Stimulated activated CD8-positive, alpha-beta memory T cell treated with anti-CD3 and anti-CD28 coated beads, Interleukin-7, amount 100 ng/mL, for 1 hour (primary cell): ENCODE measurements at places on chromosomes 2 and 18.
A peak's percentile ranks its signal among the peaks of the same experiment; 100 is the strongest.

DNA sequence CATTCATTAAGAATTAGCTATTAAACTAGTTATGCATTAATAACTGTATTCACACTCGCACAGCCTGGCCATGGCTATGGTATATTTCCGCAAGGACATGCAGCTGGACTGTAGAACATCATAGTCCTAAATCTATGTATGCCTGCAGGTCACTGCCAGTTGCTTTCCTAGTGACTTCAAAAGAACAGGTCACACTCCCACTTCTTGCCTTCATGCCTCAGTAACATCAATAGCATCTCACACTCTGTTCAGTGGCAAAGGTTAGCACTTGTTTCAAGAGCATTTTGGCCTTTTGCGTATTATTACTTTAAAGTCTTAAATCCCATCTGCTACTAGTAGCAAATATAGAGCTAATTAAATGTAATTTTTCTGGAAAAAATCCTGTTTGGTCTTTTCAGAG, 131.4 kb upstream of the DCC start:
- no peak for DNase-seq

GRCh38 chr2:34724107-34724506, 1125.0 kb upstream of the FAM98A start:
- DNase-seq, result no peak

- DNase-seq, result no peak
Measured at GRCh38 chr18:4353853-4354418, 101.2 kb downstream of the DLGAP1 start.

DNA sequence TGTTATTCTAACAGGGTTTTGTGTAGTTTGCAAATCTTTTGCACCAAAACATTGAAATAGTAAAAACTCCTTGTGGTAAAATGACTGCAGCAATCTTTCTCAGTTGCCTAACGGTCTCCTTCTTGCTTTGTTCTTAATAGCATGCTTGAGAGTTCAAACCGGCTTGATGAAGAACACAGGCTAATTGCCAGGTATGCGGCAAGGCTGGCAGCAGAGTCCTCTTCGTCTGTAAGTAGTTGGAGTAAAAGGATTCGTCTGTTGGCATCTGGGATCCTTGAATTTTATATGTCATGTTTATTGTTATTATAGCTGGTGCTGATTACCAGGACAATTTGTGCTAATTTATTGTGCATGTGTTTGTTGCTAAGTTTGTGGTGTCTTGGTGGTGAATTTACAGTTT, 138.1 kb downstream of the DTNA start:
- DNase-seq, result no peak

- peak; percentile 34 for DNase-seq
Measured at GRCh38 chr2:233867993-233868532, at the start of gene MSL3B. TSS of gene MSL3B (minus strand) at chr2:233868386.

GRCh38 chr2:69563021-69563420, 80.5 kb downstream of the AAK1 start:
- DNase-seq, result no peak

GRCh38 chr2:238042849-238043584, 17.8 kb upstream of the SCLY start:
- no peak for DNase-seq

DNA sequence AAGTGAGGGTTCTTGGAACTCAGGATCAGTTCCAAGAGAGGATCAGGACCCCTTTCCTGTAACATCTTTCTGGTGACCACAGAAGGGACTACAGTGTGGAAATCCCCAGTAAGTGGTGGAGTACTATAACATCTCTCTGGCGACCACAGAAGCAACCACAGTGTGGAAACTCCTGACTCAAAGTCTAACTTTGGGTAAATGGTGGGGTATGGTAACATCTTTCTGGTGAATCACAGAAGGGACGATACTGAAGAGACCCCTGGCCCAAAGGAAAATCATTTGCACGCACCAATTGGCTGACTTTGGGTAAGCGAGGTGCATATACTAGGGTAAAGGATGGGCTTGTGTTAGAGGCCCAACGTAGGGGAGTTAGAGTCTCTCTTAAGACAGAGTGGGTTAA, 56.3 kb upstream of the GULP1 start:
- DNase-seq, result no peak

DNA sequence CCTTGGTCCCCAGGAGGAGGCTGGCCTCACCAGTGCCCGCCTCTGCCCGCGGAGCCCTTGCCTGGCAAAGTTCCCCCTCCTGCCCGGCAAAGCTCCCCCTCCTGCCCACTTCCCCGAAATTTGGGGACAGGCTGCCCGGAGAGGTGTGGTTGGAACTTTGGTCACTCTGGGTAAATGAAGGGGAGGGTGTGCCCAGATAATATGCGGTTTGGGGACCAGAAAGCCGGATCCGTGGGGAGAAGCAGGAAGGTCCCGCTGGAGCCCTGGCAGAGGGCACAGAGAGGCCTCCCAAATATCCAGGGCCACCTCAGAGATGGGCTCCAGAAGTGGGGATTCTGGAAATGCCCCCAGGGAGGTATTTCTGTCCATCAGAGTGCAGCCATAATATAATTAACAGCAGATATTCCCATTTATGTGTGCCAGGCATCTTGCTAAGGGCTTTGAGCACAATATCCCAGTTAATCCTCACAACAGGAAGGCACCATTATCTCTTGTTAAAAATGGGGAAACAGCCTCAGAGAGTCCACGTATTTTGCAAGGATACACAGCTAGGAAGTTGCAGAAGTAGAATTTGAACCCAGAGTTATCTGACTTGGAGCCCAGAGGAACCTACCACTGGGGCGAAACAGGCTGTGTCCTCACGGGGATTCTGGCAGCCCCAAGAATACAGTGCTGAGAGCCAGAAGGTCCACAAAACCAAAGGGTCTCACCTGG, 914 bp downstream of the STEAP3 start:
- no peak for DNase-seq

- no peak for DNase-seq
Measured at GRCh38 chr2:222292149-222293134, 6.4 kb downstream of the PAX3 start.

DNA sequence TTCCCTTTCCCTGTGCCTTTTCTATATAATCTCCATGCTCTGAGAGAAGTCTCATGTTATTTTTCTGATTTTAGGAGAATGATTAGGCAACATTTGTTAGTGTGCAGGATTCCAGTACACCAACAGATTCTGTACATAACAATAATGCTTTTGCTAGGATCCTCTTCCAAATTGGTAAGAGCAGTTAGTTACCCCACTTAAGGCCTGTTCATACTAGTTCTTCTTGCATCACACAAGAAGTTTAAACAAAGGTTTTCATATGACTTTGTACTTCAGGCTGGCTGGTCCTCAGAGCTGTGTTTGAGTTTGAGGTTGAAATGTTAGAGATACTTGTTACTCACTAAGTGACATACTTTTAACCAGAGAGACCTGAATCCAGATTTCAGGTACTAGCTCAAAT, 686.9 kb upstream of the NRXN1 start:
- DNase-seq, result no peak

GRCh38 chr2:79876430-79876829, 363.6 kb downstream of the CTNNA2 start:
- DNase-seq, result no peak

DNA sequence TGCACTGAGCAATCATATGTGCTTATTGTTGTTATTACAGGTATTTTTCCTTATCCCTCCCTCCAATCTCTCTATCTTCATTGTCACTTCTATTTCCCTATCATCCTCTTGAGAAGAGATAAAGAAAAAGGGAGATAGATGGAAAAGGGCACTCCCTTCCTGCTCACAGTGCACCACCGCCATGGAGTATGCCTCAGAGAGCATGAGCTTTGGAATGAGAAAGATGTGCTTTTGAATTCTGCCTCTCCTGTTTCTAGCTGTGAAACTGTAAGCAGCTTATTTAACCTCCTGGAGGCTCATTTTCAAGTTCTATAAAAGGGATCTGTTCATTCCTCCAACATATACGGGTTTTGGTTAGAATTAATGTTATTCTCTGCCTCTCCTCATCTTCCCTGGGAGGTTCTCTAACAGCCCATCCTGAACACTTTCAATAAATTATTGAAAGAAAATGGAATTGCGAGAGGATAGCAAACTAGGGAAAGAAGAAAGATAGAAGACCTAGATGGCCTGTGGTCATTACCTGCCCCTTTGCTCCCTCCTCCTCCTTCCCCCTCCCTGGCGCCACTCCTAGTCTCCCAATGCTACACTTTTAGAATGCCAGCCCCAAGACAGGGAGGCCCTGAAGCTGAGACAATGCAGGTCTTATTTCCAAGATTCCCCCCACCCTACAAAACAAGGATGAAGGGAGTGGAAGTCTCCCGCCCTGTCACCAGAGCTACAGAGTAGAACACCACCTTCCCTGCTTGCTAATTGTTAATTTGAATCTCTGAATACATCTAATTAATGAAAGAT, 37.8 kb downstream of the FIGN start:
- DNase-seq, result no peak

DNA sequence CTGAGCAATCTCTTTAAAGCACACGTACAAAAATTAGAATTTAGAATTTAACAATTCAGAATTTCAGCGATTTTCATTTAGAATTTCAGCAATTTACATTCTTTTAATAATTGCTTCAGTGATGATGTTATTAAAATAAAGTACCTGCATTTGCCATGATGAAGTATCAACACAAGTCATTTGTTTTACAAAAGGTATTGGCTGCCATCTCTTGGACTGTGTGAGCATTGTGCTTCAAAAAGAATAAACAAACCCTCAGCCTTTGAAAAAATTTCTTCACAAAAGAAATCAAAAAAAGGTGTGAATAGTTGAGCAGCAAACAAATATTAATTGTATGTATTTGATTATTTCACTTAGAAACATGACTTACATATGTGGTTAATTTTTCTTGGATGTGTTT, 27.1 kb upstream of the ZC3H15 start:
- DNase-seq, result no peak

DNA sequence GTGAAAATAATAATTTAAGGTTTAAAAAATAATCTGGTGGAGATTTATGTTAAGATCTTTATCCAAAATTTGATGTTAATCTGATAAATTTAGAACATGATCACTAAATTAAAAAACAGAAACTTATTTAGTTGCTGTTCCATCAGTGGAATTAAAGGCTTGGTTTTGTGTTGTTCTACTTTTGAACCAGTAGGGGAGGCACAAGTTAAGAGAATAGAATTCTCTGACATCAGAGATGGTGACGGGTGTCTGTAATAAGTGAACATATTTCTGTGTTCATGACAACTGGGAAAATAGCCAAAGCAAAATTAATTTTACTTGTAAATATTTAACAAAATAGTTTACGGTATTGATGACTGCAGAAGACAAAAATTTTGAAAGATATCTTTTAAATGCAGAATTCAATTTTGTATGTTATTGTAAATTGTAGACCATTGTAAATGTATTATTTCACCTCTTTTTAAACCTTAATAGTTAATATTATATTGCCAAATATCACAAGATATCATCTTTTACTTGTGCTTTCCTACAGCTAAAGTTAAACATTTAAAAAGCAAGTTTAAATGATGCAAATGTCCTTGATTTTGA, 106.0 kb downstream of the UBR3 start:
- DNase-seq, result no peak

DNA sequence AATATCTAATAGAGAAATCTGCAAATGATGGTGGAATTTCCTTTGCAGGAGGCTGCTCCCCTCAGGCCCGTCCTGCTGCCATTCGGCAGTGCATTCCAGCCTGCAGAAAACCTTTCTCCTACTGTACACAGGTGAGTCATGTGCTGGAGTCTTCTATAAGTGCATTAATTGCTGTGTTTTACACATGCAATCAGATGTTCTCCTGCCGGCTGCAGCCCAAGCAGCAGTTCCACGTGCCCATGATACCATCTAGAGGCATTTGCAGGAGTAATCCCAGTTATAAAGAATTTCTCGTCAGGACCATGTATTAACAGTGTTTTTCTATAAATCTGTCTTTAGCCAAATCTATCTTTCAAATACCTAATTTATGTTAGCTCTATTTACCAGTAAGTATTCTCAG, 304.7 kb upstream of the HNMT start:
- DNase-seq, result no peak

DNA sequence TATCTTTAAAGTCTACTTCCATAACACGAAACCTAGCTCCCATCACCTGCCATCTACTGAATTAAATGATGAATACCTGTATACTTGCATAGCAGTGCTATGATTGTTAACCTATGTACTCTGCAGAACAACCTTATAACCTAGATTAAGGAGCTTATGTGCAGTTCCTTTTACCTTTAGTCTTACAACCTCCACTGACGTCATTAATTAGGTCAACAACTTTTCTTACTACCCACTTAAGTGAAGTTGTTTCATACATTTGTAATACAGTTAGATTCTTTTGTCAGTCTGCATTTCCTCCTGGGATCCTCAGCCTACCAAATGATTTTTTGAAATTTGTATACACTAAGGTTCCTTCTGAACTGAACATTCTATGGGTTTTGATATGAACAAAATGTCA, 1082.3 kb downstream of the SUCLG1 start:
- no peak for DNase-seq

DNA sequence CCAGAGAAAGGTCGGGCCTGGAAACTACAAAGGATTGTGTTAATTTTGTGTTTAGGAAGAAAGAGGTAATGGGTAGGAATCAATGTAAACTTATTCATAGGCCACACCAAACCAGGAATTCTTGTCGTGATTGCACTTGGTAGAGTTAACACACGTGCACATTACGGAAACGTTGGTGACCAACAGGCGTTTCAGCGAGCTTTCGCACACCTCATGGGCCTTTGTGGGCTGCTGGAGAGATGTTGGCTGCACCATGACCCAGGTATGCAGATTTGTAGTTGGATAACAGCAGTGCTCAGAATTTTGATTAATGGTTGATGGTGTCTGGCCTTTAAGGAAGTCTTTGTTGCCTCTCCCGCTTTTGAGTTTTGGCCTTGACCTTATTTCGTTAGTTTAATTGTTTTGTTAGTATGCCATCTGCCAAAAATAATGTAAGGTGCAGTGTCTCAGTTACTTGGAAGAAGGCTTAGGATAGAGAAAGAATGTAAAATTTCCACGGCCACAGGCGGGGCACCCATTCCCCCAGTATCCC, 1.9 kb downstream of the ZNF236 start:
- no peak for DNase-seq

DNA sequence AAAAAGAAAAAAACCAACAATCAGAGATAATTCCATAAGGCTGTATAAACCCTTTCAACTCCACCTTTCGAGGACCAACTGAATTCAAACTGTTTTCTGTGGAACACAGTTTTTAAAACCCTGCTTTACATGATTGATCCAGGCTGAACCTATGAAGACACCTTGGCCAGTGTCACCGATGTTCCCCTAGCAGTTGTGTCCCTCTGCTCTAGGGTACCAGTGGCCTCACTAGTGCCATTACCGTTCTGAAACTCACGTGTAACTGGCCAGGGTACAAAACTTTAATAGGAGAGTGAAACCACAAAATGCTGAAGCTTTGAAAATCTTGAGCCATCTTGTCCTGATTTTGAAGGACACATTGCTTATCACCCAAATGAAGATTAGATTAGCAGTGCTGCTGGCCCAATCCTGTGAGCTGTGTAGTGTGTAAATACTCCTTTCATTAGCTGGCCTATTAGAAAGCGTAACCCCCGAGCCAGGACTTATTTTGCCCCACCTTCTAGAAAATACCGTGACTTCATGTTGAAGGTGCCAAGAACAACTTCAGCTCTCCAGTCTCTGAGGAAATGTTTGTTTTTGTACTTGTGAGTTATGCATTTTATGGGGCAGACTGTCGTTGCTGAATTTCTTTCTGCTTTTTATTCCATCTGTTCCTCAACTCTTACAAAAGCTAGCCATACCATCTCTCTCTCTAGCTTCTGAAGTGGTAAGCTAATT, 147.8 kb upstream of the MAP3K20 start:
- DNase-seq, result no peak

GRCh38 chr2:126887506-126887905, 11.2 kb upstream of the TEX51 start:
- DNase-seq, result no peak

- no peak for DNase-seq
Measured at GRCh38 chr2:38400513-38400912, 23.4 kb upstream of the ATL2 start.
